Stimulated activated CD8-positive, alpha-beta memory T cell treated with anti-CD3 and anti-CD28 coated beads, Interleukin-7, amount 100 ng/mL, for 4 hours (primary cell): ENCODE measurements at places on chromosomes 16 and 17.

GRCh38 chr17:44628243-44629188 is 27.8 kb upstream of the MEIOC start:
- DNase-seq = no peak

DNA sequence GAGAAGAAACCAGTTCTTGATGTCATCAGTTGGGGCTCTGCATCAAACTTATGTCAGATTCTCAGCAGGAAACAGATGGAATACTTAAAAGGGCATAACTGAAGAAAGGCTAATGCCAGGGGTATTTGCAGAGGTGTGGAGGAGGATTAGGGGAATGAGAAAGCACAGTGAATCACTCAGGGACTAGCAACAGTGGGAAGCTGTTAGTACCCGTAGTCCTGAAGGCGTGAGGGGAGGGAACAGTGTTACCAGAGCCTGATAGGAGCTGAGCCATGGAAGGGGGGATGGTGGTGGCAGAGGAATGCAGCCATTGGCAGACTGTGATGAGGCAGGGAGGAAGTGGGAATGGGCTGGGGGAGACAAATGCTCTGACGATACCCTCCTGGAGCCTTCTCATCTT is 162.3 kb downstream of the UTP18 start:
- no peak for DNase-seq

DNA sequence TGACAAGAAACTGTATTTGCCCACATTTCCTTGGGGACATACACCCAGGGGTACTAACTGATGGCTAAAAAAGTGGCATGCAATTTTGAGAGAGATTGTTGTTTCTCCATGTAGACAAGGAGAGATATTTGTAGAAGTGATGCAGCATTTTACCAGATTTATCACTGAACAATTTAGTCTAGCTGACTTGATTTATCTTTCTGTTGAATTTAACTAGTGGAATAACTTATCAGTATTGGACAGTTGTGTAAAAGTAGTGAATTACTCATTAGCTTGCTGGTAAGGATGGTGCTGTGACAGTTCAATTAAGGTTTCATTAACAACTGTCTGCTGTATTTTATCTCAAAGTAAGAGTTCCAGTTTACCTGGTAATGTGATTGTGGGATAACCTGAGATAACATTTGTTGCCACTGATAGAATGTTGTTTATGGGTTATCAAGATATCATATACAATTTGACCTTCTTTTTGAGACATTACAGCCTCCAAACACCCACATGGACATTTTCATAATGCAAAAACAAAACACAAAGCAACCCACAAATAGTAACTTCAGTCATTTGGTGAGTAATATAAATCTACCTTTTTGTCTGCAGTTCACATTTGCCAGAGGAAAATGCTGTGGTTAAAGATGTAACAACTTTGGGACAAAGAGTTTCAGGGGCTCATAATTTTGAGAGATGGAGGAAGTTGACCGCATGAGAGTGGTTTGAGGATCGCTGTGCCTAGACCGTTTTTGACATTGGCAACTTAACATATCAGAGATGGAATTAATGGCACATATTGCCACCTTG is 3.8 kb downstream of the NLK start:
- DNase-seq = no peak

- DNase-seq = no peak
Observed at GRCh38 chr16:576823-577201, 7.0 kb downstream of the PIGQ start.

GRCh38 chr17:68437979-68438822 is 19.1 kb downstream of the WIPI1 start:
- DNase-seq = peak; percentile 27

DNA sequence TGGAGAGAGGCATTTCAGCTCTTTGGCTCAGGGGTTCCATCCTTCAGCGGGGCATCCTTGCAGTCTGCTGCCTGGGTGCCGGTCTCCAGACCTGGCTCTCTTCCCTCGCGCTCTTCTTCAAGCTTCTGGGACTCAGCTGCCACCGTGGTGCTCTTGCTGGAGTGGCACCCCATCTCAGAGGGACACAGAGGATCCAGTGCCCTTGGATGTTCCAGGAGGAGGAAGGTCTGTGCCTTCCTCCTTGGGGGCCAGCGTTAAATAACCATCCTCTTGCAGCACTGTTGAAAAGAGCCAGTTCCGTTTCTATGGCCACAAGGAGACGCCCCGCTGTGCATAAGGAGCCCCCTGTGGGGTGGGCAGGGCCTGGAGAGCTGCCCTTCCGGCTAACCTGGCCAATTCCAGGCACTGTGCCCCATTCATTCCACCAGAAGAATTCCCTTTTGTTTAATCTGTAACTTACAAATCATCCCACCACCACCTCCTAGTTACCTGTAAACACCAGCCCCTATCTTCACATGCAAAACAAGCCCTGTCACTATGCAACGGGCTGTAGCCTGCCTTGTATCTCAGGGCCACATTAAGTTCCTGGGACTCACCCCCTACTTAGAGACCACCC is 8.6 kb downstream of the CHD9NB start:
- no peak for DNase-seq

DNA sequence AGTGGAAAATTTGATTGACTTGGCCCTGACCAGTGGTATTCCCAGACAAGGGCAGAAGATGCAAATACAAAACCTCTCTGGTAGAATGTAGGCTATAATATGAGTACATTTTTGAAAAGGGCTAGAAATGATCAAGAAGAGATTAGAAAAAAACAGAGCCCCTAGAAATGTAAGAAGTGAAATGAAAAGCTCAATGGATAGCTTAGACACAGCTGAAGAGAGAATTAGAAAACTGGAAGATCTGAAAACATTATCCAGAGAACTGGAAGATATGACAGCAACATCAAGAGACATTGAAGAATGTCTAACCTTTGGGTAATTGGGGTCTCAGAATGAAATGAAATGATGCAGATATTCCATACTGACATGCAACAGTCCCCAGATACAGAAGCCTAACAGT is 105.2 kb upstream of the ZNF750 start:
- DNase-seq = no peak

- no peak for DNase-seq
Observed at GRCh38 chr17:74772053-74772452, 4.1 kb downstream of the NAT9 start.

- DNase-seq = no peak
Observed at GRCh38 chr17:58376472-58377000, 24.5 kb upstream of the SUPT4H1 start.

GRCh38 chr16:72926177-72927070 is 121.5 kb downstream of the ZFHX3 start:
- no peak for DNase-seq

DNA sequence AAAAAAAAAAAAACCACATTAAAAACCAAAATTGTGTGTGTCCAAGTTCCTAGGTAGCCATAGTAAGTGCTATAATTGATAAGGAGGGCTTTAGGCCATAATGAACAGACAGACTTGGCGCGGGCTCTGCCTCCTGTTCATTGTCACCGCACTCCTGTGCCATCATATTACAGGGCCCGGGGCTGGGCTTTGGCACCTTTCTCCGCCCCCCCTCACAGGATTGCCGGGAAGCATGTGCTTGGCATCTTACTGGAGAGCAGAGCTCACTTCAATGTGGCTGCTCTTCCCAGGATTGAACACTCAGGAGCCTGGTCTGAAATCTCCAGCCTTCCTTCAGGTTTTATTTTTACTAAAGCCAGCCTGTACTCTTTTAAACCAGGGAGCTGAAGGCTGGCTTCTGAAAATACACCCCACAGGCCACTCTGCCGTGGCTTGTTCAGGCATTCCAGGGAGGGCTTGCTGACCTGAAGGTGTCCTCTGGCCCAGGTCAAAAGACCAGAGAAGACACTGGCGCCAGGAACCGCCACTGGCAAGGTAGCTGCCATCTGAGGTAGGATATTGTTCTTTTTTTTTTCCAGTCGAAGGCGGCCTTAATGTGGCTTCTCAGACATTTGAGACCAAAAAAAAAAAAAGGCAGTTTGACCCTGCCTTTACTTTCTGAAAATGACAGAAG is 39.3 kb downstream of the DHRS7B start:
- DNase-seq = no peak

DNA sequence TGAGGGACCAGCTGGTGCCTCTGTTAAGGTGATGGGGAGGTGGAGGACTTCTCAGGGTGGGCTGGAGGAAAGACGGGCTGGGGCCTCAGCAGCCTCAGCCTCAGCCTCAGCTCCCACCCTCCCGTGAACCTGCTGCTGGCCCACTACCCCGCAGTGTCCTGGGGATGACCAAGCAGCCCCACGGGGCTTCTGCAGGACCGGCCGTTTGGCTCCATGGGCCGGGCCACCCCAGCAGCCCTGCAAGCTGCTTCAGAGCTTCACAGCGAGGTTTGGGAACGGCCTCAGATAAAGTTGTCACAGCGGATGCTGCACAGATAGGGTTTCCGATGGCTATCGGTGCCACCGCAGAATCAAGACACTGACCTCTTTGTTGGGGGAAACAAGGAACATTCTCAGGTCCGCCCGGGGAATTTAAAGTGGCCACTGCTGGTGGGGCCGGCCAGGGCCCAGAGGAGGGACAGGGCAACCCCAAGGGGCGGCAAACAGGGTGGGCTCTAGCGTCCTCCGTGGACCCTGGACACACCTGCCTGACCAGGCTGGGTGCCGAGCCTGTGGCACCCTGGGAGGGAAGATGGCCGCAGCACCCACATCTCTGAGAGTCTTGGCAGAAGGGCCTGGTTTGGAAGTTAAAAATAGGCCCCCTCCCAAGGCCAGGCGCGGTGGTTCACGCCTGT is 47.8 kb upstream of the ZC3H18 start:
- no peak for DNase-seq

GRCh38 chr16:86199182-86199581 is 300.2 kb downstream of the IRF8 start:
- no peak for DNase-seq

GRCh38 chr17:41058741-41059140 is 1.2 kb downstream of the KRTAP2-3 start:
- no peak for DNase-seq

DNA sequence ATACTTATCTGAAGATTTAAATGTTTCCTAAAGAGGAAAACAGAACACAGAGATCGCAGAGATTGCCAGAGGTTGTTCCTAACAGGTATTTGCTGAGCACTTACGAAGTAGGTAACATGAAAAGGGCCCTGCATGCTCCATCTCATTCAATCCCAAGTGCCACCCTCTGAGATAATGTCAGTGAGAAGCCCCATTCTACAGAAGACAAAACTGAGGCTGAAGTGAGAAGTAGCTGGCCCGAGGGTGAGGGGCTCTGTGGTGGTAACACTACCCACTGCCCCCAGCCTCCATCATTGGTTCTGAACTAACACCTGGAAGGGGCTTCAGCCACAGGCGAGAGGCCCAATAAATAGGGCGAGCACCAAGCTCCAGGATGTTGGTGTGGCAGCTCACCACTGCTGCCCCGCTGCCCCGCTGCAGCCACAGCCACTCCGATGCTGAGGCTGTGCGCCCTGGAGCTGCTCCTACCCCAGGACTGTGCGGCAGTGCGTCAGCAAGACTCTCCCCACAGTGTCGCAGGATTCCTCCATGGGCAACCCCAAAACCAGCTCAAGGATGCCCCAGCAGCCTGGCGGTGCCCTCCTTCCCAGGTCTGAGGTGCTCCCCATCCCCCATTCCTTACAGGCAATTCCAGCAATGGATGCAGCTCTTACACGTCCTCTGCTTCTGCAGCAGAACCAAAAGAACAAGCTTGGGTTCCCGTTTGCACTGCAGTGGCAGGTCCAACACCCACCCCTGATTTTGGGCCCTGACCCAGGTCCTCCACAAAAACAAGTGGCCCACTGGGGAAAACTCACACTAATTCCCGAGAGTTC is 10.3 kb downstream of the FLCN start:
- DNase-seq = no peak

- no peak for DNase-seq
Observed at GRCh38 chr17:4599505-4600281, 15.4 kb downstream of the SMTNL2 start.

GRCh38 chr17:13378361-13378760 is 223.4 kb downstream of the HS3ST3A1 start:
- no peak for DNase-seq

GRCh38 chr16:8673611-8674412 is 605 bp upstream of the ABAT start:
- DNase-seq = no peak

GRCh38 chr17:877630-878029 is 95.5 kb downstream of the MRM3 start:
- DNase-seq = no peak

- DNase-seq = no peak
Observed at GRCh38 chr17:56602292-56603130, 9.0 kb downstream of the NOG start.

DNA sequence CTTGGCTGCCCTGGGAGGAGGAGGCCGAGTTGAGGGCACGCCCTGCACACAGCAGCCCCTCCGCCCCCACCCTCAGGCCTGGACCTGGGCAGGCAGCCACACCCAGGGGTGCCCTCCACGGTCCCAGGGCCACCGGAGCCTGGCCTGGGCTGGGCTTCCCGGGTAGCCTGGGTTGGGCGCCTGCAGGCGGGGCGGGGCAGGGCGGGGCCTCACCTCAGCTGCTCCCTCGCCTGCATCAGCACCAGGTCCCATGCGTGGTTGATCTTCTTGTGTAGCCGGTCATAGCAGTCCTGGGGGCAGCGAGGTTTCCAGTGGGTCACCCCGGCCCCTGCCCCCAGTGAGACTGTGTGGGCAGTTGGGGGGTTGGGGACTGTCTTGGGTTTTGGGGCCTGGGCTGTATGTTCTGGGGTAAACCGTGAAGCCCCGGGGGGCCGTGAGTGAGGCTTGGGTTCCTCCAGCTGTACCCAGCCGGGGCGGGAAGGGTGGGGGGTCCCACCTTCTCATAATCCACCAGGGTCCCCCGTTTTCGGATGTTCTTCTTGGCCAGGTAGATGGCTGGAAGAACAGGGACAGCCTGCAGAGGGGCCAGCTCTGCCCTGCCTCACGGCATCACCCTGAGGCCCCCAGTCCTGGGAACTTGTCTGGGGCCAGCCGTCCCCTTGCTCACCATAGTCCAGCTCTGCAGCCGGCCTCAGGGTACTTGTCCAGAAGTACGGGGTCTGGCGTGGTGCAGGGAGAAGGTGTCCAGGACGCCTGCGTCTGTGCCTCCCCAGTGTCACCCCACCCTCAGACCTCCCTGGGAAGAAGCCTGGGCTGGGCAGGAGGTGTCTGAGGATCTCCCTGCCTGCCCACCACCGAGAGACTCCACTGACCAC is 2.0 kb downstream of the RGS11 start:
- no peak for DNase-seq

DNA sequence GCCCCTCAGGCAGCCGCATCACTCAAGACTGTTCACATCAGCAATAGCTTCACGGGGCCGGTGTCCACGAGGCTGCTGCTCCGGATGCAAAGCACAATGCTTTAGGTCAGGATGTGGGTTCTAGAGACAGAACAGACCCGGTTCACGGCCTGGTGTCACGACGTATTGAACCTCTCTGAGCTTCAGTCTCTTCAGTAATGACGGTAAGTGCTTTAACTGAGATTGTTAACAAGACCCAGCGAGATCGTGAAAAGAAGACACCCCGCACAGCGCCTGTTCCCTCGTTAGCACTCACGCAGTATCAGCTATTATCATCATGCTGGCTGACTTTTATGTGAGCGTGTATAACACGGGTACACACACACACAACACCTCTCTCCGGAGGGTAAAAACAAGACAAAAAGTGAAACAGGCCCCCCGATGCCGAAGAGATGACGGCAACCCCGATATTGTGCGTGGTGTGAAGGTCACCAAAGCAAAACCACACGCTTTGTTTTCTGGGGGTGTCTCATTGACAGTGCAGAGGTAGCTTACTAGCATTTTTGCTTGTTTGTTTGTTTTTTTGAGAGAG is 21.4 kb upstream of the ABR start:
- peak; percentile 42 for DNase-seq

- no peak for DNase-seq
Observed at GRCh38 chr17:385836-386140, 33.2 kb upstream of the RPH3AL start.
